ENCODE measurements at places on chromosomes 6 and 20. TPM values are rescaled to one million over a fixed set of nuclear protein-coding genes. Genes with fewer than 3 reads are reported as not detected.

TULP1 gene
- 0.24 TPM for total RNA-seq

OTOR gene
- not detected for total RNA-seq

DEFB132 gene
- not detected for total RNA-seq

CST3 gene
- total RNA-seq: 801 TPM

COL9A3 gene
- 44.4 TPM for total RNA-seq

C20orf202 gene
- total RNA-seq: not detected

SYCP2L gene
- total RNA-seq: not detected

DDO gene
- total RNA-seq: 0.65 TPM

OR12D3 gene
- total RNA-seq: not detected

All from epithelial cell of alveolus of lung (primary cell).